Endothelial cell of umbilical vein (primary cell): ENCODE measurements at places on chromosomes 7 and 10. TPM values are rescaled to one million over a fixed set of nuclear protein-coding genes. Genes with fewer than 3 reads are reported as not detected.

HECTD2 gene
- 7.7 and 10.7 TPM in 2 replicates for total RNA-seq

TSPAN33 gene
- 0.16 TPM in 1 of 2 replicates, not detected in the other for total RNA-seq

CCDC3 gene
- total RNA-seq, result 1.2 and 1.4 TPM in 2 replicates

DNA sequence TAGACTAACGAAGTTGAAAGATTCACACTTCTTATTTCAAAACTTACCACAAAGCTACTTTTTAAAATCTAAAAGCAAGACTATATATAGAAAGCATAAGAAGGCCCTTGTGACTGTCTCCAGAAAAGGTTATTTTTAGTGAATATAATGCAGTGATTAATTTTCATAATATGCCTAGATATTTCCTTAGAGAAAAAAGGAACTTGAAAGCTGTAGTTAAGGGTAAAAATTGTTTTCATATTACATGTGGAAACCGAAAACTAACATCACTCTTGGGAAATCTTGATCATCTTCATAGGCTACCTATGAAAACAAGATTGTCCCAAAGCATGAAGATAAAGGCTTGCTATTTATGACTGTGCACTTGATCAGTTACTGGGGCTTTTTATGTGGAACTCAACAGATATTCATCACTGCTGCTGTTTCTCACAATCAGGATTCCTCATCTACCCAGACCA, 223.2 kb downstream of the SH2D4B start:
- no peak for DNase-seq

DNA sequence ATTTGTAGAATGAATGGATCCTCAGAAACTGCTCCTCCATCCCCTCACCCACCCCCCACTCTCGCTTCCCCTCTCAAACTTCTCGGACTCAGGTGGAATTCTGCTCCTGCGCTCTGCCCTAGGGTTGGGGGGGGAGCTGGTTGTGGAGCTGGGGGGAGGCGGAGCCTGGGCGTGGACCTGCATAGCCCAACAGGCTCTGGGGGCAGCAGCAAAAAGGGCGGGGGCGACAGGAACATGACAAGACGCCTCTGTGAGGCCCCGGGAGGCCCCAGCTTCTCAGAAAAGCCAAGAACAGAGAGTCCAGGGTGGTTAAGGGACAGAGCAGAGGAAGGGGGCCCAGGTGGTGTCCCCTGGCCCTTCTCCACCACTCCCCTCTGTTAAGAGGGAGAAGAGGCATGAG, 3.5 kb downstream of the TSC22D4 start:
- DNase-seq, result no peak

- no peak for DNase-seq
These were observed 135.4 kb upstream of the SEMA3D start for GRCh38 chr7:85322252-85322651.

DNA sequence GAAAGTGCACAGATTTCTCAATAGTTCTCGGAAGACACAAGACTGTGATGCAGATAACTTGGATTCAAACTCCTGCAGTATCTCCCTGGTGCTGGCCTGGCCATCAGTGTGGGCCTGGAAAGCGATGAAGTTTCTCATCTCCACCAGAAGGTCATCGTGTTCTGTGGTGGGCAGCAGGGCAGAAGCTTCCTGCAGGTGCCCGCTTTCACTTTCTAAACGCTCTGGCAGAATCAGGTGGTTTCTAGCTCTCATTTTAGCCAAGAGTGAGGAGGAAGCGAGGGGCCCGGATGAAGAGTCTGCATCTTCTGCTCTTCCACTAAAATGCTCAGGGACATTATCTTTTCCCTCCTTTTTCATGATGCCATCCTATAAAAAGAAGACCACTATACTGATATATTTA, 63.0 kb upstream of the DRGX start:
- DNase-seq, result no peak
